ENCODE measurements at places on chromosomes 3 and 15.

- no peak for DNase-seq
Measured at GRCh38 chr15:38524156-38524555, 40.5 kb downstream of the RASGRP1 start.

DNA sequence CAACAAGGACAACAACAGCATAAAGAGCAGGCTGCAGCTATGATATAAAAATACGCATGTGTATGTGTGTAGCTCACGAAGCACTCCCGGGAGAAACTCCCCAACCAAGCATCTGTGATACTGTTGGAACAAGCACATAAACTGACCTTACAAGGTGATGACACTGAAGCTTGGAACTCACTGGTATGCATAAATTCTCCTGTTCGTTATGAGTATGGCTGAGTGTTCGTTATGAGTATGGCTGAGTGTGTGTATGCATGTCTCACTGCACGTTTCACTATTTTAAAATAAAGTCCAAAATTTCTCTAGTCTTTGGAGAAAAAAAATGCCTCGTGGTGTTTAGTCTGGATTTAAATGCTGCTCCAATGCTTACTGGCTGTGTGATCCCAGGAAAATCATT lies 256.8 kb downstream of the RORA start:
- no peak for DNase-seq

- DNase-seq: no peak
Measured at GRCh38 chr3:47003056-47003410, 23.6 kb downstream of the NBEAL2 start.

GRCh38 chr3:141093971-141094684 lies 43.0 kb downstream of the SPSB4 start:
- no peak for DNase-seq

DNA sequence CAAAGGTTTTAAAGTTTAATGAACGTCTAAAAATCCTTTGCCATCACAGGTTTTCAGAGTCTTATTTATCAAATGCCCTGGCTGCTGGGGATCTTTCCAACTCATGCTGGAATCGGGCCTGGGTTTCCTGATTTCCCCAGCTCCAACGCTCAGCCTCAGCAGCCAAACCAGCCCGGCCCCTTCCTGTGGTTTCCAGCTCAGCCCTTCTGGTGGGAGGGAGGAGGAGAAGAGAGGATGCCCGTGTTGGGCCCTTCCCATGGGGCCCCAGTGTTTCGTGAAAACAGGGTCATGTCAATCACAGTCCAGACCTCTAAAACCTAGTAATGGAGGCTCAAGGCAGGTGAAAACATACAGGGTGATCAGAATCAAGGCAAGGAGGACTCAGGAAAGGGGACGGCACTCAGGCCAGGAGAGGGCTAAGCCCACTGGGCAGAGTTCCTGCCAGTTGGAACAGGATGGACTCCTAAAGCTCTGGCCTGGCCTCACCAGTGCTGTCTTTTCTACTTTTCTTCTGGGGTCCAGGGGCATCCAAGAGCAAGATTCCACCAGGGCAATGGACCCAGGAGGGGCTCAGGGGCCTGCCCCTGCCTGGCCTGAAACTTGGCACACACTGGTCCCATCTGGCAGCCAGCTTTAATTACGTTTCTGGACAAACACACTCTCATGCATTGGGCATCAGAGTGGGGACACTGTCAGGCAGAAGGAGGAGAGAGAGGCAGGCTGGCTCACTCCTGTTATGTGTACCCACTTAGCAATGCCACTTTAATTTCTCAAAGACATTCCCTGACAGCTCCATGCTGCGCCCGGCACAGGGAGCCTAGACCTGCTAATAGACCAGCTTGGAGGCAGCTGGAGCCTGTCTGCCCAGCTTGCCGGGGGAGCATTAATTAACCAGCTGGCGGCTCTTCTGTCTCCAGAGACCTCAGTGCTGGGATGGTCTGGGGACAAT lies 194.6 kb downstream of the FAM43A start:
- DNase-seq: no peak

DNA sequence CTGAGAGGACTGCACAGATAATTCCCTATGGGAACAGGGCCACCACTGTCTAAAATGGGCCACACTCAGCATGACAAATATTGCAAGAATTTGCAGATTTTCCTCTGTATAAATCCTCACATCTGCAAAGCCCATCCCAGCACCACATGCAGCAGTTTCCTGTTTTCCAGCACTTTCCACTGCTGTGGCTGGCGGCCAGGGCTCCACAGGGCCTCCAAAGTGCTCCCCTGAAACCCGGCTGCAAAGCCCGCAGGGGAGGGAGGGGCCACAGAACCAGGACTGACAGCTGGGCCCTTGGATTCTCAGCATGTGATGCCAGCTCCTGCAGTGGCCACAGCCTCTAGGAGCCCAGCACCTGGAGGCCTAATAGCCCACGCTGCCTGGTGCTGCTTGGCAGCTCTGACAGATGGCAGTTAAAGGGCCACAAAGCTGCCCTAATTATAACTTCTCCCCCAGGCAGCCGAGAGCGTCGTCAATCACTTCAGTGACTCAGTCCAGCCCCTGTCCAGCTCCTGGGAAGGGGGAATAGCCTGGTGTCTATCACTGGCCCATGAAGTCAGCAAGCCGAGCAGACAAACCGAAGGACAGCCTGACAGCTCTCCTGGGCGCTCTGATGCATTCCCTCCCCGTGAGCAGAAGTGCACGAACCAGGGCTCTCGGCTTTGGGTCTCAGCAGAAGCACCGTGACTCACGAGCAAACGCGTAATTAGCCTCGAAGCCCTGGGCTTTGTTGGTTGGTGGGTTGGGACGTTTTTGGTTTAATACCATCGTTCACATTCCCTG lies 4.7 kb downstream of the LRRC15 start:
- no peak for DNase-seq

GRCh38 chr3:21662403-21662802 lies 88.6 kb downstream of the ZNF385D start:
- no peak for DNase-seq

DNA sequence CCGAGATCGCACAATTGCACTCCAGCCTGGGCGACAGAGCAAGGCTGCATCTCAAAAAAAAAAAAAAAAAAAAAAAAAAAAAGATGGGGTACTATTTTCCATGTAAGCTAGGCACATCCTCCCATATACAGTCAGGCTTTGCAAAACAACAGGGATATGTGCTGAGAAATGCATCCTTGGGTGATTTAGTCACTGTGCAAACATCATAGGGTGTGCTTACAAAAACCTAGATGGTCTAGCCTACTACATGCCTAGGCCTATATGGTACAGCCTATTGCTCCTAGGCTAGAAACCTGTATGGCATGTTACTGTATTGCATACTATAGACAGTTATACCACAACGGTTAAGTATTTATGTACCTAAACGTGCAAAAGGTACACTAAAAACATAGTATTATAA lies 75.0 kb downstream of the TTBK2 start:
- DNase-seq: no peak

DNA sequence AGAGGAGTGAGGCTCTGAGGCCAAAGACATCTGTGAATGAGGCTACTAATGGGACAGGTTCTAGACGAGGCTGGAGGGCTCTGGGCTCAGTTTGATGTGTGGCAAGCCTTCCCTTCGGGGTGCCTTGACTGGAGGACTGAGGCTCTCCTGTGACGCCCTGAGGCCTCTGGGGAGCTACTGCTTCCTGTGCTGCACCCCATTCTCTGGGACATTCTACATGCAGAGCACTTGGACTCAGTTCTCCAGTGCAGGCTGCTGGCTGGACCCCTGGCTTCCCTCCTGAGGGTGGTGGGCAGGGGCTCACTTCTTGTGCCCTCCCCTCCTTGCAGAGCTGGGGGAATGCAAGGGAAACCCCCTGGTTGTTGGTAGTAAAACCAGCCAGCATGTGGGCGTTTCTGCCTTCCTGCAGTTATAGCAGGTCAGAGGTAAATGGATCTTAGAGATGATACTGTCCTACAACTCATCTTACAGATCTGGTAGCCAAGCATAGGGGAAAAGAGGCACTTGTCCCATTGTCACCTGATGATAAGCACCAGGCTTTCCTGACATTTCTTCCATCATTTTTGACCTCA lies 133.3 kb downstream of the CHDH start:
- DNase-seq: no peak

DNA sequence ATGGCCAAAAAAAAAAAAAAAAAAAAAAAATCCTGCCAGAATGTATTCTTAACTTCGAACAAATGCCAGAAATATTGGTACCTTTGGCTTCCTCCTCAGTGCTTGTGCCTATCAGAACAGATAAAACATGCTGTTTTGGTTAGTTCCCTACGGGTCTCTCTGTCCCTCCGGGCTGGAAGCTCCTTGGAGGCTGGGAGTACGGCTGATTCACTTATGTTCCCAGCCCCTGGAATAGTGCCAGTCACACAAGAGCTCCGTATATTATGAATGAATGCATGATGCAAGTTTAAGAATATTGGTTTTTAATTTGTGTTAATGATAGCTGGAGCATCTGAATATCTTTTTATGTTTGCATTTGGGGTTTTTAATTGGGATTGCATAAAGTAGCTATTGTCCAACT lies 44.0 kb downstream of the NR2F2 start:
- no peak for DNase-seq

DNA sequence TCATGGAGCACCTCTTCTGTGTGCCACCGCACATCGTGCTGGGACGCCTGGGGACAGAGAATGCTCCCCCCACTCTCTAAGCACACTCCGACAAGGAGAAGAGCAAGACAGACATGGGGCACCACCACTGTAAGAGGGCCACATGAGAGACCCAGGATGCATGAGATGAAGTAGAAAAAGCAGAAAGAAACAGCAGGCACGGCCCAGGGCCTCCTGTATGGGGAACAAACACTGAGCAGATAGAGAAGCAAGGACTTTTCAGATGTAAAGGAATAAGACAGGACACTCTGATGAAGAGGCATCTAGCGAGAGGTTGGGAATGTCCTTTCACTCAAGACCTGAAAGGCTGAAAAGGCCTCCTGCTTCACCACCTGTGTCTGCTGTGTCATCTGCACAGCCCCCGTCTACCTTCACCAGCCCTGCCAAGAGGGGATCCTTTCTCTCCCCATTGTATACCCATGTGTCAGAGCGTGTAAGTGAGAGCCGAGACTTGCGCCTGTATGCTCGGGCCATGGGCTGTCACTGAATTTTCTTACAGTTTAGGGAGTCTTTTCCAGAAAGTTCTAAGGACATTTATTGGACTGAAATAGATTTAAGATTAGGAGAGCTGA lies 125.6 kb downstream of the LRRK1 start:
- DNase-seq: no peak

DNA sequence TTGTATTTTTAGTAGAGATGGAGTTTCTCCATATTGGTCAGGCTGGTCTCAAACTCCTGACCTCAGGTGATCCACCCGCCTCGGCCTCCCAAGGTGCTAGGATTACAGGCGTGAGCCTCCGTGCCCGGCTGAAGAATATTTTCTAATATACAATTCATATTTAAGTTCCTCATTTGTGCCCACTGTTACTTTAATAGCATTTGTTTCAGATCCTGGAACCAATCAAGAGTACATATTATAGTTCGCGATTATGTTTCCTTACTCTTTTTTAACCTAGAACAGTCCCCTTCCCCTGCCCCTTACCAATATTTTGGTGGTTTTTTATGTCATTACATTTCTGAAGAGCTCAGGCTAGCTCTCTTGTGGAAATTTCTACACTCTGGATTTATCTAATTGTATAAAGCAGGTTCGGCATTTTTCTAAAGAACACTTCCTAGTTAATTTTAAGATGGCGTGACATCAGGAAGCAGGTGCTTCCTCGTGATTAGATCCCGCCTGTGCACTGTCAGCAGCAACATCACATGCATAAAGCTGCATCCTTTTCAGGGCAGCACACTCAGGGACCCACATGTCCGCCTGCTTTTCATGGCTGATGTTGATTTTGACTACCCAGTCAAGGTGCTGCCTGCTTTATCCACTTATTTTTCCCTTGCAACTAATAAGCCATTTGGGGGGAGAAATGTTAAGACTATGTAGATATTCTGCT lies 88.7 kb upstream of the EPHB3 start:
- peak; percentile 39 for DNase-seq

GRCh38 chr3:184660931-184661330 lies 50.9 kb downstream of the MAGEF1 start:
- no peak for DNase-seq

DNA sequence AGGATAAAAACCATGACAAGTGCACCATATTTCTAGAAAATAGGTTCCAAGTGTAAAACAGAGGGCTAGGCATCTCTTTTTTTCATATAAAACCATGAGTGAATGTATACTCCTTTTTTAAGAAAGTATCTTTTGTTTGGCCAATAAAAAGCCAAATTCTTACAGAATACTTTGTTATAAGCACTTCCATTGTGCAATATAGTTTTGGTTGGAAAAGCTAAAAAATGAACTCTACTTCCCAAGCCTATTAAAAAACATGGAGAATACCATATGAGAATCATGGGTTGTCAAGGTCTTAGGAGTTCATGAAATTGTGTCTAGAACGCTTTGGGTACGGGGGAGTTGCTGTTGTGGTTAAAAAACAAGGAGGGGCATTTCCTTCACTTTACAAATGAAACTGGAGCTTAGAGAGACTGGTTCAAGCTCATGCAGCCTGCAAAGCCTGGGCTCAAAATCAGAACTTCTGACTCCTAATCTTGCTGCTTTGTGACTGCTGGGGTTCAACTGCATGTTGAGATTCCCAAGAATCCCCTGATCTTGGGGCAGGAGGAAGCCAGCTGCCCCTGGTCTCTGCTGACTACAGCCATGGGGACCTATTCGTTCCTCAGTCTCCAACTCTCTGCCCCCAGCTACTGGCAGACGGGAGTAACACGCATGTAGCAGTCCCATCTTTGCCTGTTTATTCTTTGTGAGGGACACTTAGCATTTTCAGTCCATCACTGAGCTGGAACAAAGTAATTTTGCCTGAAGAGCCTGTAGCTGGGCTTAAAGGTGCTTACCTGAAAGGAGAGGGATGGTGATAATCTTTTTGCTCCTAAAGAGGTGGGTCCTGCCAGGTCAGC lies 229.1 kb downstream of the CHST2 start:
- peak; percentile 1 for DNase-seq

- DNase-seq: no peak
Measured at GRCh38 chr3:176739159-176739558, 458.1 kb downstream of the TBL1XR1 start.

GRCh38 chr3:12758025-12758781 lies 856 bp downstream of the TMEM40 start:
- DNase-seq: no peak

GRCh38 chr3:86147119-86147518 lies 843.8 kb downstream of the VGLL3 start:
- no peak for DNase-seq

DNA sequence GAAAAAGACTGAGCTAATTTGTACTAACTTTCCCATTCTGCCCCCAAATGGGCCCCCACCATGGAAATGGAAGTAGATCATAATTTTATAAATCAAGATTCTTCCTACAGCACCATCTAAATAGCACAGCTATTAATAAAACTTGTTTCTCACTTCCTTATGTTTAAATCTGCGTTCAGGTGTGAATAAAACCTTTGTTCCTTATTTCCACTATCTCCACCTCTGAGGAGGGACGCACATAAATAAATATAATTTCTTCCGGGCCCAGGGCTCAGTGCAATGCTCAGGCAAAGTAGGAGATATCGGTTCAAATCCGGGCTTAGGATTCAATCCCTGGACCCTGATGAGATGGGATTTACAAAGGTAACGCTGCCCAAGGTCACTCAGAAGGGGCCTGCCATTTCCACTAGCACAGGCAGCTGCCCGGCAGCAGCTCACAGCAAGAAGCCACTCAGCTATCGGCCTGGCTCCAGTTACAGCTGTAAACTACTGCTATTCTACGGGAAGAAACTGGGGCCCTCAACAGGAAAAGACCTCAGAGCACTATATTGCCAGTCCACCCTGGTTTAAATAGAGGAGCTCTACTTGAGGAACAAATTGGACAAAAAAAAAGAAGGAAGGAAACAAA lies 52.5 kb downstream of the FOXP1 start:
- peak; percentile 26 for DNase-seq

GRCh38 chr15:58064980-58065444 lies 499 bp downstream of the ALDH1A2 start:
- no peak for DNase-seq

GRCh38 chr15:73538563-73539211 lies 94.5 kb downstream of the NPTN start:
- DNase-seq: no peak
